Retinal pigment epithelial cell (primary cell): ENCODE measurements at places on chromosomes 1 and 21.

DNA sequence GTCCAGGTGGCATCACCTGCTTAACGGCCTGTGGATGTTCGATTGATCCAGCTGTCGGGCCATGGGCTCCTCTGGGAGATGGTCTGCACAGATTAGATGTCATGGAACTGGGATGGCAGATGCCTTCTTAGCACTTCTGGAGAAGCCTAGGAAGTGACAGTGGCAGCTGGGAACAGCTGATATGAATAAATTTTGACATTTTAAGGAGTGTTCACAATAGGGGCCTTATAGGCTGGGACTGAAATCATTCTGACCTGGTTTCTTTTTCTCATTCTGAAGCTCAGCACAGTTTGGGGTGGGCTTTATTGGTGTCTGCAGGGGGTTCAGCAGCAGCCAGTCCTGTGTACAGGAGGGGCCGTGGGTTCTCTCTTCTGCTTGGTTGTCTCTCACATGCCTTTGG lies 175.3 kb downstream of the CACNA1E start:
- DNase-seq = no peak

DNA sequence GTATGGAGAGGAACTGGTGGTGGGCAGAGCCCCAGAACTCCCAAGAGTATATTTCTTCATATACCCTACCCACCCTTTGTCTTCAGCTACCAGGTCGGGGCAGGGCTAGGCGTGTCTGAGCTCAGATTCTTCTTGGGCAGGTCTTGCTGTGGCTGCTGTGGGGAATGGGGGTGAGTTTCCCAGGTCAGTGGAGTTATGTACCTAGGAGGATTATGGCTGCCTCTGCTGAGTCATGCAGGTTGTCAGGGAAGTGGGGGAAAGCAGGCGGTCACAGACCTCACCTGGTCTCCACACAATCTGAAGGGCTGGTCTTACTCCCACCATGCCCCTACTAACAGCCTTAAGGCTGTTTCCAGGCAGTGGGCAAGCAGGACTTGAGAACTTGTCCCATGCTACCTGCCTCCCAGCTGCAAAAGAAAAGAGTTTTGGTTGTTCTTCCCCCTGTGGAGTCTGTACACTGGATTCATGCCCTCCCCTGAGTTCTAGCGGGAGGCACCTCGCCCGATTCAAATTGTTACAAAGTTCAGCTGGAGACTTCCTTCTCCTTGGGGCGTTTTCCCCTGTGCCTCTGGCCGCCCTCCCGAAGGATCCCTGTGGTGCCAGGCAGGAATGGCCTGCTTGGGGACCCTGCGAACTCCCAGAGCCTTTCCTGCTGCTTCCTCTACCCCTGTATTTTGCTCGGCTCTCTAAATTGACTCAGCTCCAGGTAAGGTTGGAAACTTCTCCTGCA lies 58.6 kb downstream of the NPHS2 start:
- no peak for DNase-seq

DNA sequence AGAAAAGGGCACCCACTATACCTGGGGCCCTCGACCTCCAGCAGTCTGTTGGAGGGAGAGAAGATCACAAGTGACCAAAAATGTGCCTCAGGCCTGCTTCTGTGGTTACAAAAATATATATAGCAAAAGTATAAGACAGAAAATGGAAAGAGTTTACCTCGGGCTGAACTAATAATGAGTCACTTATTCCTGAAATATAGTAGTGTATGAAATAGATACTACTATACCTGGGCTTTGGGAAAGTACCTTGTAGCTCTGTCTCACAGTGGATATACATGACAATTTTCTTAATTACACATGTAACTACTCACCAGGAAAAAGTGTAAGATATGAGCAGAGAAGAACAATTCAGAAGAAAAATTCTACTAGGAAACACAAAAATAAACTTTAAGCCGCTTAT lies 7.3 kb upstream of the APCS start:
- no peak for DNase-seq

DNA sequence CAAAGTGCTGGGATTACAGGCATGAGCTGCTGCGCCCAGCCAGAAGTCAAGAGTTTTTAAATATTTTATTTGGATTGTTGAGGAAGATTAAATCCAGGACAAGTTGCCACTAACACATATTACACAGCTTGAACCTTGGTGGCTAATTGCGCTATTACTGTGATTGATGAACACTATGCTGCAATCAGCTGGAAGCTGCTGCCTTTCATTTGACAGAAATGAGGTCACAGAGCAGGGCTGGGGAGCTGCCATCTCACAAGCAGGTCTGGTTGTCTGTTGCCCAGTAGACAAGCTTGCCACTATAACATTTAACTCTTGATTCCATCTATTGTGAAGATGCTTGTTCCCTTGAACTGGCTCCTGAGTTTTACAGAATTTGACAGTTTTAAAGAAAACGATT lies 37.4 kb upstream of the NRDC start:
- DNase-seq = no peak

- no peak for DNase-seq
These were observed 10.7 kb downstream of the NEGR1 start for GRCh38 chr1:72271555-72272085.

DNA sequence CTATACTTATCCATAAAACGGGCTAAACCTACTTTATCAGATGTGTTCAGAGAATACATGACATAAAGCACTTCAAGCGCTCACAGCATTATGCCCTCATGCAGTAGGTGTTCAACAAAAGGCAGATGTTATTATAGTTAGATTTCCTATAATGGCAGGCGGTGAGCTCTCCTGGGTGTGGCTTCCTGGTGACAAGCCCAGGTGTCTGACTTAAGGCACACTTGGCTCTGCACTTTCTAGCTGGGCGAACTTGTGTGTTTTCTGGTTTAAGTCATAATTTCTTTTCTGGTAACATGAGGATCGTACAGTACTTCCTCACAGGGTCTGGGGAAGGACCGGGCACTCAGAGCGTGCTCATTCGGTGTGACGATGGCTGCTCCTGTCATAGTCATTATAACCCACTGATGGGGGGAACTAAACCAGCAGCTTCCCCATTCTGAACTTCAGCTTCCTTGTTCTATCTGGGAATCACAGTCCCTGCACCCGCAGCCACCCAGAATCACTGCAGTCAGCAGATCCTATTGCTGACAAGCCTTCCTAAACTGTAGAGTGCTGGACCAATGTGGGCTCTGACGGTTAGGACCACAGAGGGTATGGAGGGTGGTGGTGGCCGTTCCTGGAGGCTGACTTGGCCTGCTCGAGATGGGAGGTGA lies 52.8 kb downstream of the IGSF21 start:
- no peak for DNase-seq

- DNase-seq = no peak
These were observed 29.2 kb downstream of the BCAR3 start for GRCh38 chr1:93652323-93652949.

GRCh38 chr1:189351960-189352359 lies 1125.7 kb downstream of the BRINP3 start:
- no peak for DNase-seq

DNA sequence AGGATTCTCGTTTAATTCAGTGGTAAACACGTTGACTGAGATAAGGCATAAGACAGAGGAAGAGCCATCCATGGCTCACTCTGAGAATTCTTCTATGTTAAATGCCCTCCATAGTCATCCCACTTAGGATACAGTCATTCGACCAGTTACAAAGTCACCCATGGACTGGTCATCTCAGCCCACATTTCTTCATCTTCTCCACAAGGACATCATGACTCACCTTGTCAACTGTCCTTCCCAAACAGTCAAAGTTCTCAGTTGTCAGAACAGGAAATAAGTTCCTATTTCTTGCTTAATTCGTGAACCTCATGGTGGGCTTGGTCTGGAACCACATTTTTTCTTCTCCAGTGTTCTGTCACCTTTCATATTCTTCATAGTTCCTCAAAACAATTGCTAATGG lies 133.2 kb downstream of the TGFB2 start:
- no peak for DNase-seq

GRCh38 chr1:150185481-150185880 lies 35.8 kb downstream of the PLEKHO1 start:
- no peak for DNase-seq

DNA sequence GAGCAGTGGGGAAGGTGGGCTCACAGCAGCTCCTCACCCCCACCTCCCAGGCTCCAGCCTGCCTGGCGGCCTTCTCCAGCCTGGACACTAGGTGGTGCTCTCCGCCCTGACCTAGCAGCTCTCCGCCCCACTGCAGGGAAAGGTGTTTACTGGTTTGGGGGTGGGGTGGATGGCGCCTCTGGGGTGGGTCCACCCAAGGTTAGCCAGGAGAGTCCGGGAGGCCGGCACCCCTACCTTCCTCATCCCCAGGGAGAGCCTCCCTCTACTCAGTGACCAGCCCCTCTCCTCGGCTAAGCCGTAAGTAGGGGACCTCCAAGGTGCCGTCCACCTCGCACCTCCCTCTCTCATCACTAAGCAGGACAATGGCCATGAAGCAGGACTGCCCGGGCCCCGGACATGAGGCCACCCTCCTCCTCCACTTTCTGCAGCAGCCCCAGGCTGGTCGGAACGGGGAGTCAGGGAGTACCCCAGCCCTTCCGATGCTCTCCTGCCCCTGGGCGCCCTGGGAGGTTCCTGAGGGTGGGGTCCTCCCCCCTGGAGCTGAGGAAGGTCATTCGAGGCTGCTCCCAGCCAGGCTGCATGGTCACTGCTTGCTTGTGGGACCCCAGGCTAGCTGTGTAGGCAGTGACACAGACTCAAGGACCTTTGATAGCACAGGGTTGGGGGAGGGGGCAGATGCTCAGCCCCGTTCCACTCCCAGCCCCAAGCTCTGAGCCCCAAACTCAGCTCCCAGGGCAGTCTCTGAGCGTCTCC lies 101.4 kb upstream of the VAMP3 start:
- no peak for DNase-seq

DNA sequence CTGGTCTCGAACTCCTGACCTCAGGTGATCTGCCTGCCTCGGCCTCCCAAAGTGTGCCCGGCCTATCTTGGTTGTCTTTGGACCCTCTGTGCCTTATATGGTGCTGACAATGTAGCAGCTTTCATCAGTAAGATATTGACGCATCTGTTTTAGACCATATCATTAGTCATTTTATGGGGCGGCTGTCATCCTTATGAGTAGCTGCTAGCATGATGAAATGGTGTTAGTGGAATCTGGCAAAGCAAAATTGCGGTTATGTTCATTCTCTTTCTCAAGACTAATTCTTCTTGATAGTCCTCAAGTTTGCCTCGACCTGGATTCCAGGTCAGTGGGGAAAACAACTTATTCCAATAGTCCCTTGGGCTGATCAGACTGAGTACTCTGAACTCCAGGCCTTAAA lies 199.9 kb downstream of the PRDM2 start:
- no peak for DNase-seq

- no peak for DNase-seq
These were observed 4.0 kb downstream of the FGR start for GRCh38 chr1:27630859-27631491.

DNA sequence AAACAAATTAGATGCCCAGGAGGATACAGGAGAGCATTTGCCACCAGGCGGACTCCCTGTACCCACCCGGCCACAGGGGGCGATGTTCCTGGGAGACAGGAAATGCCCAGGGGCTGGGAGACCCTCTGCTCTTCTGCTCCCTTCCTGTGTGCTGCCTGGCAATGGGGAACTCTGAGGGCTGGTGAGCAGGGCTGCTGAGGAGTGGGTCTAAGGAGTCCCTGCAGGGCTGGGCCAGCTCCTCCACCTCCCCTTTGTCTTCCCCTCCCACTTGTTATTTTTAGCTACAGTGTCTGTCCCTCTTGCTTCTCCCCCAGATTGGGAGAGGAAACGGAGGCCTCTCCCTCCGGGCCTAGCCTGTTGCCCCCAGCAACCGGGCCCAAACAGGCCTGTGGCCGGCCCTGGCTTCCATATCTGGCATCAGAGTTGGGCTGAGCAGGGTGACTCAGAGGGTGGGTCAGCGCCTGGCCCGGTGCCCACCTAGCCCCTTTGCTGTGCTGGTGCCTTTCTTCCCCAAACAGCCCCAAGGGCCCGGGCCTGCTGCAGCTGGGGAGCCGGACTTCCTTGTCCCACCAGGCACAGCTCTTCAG lies 11.6 kb downstream of the LMNA start:
- peak; percentile 90 for DNase-seq
